ENCODE measurements at places on chromosomes 6 and 20.
A peak's percentile ranks its signal among the peaks of the same experiment; 100 is the strongest.

DNA sequence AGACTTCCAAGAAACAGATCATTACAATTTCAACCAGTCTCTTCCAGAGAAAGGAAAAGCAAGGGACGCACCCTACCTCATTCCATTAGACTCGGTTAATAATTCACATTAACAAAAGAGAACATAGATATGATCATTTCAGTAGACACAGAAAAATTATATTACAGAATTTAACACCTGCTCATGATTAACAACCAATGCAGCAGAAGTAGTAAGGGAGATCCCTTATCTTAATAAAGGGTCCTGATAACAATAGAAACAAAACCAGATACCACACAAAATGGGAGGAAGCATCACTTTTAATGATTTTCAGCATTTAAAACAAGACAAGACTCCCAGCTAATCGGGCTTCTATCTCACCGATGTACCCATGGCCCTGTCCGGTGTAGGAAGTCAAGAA is 215.0 kb downstream of the TBC1D7 start:
- DNase-seq = no peak

GRCh38 chr20:20505554-20505953 is 137.7 kb downstream of the INSM1 start:
- DNase-seq = peak; percentile 50

DNA sequence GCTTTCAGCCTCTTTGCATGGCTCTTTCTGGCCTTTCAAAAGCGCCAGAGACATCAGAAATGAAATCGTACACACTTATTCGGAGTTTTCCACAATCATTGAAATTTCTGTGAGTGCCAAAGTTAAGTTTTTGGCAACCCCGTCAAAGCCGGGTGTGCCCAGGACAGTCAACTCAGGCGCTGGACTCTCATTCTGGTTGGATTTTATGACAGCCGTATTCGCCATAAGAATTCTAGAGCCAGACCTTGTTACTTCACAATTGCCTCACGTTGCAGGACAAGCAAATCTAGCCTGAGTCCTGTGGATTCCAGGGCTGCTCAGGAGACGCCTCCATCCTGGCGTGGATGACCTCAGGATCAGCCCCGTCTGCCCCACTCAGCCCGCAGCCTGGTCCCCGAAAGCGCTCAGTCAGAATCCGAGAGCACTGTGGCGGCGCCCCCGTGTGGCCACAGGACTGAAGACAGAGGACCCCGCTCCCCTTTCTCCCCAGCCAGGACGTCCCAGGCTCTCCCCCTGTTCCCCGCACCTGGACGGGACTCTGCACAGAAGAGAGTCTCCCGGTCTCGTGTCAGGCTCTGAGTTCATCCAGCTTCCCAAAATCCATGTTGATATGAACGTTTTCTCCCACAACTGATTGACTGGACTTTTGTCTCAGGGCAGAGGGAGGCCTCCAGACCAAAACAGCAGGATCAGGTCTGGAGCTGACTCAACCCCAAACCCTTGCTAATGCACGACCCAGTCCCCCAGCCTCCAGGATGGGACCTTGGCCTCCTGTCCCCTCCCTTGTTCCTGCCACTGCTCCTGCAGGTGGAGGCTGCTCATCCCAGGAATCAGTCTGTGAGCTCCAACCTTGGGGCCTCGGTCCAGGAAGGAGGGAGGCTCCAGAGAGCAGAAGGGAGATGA is 38.2 kb downstream of the MICA start:
- DNase-seq = peak; percentile 88

- no peak for DNase-seq
Observed at GRCh38 chr20:7723284-7723683, 217.0 kb downstream of the HAO1 start.

- DNase-seq = no peak
Observed at GRCh38 chr6:104312851-104313250, 546.9 kb downstream of the HACE1 start.

- no peak for DNase-seq
Observed at GRCh38 chr6:115680621-115681020, 380.1 kb downstream of the FRK start.

- no peak for DNase-seq
Observed at GRCh38 chr6:84777888-84778287, 13.5 kb upstream of the TBX18 start.

DNA sequence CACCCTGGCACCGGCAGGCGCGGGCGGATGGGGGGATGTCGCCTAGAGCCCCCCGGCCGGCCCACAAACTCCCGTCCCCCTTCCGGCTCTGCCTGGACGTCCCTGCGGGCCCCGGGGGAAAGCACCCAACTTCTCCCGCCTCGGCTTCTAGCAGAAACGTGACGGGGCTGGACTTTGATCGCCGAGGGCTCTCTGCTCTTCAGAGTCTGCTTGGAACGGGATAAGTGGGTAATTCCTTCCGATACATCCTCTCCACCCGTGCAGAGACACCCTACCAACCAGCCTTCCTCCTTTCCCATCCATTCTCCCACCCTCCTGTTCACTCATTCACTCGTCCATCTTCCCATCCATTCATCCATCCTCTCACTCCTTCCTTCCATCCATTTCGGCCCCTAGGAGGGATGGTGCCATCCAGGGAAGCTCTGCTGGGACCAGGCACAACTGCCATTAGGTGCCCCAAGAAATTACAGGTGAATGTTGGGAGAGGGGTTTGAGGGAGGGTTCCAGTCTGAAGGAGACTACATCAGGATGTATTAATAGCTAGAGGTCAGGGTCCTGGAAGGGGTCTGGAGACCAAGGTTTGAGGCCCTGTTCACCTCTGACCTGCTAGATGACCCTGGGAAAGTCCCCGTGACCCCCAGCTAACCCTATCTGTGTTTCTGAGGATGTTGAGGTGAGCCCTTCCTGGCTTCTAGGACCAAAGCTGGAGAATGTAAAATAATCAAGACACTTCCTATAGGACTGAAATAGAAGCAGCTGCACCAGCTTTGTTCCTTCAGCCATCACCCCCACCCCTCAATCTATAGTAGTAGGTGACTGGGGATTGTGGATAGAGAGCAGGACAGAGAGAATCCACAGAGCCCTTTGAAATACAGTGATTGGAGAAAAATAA is 538 bp downstream of the TTLL9 start:
- DNase-seq = no peak

GRCh38 chr6:134994431-134994830 is 44.5 kb upstream of the ALDH8A1 start:
- no peak for DNase-seq

GRCh38 chr6:43904311-43905123 is 134.5 kb downstream of the VEGFA start:
- DNase-seq = no peak

- no peak for DNase-seq
Observed at GRCh38 chr20:50916934-50917333, 14.3 kb downstream of the ADNP start.

DNA sequence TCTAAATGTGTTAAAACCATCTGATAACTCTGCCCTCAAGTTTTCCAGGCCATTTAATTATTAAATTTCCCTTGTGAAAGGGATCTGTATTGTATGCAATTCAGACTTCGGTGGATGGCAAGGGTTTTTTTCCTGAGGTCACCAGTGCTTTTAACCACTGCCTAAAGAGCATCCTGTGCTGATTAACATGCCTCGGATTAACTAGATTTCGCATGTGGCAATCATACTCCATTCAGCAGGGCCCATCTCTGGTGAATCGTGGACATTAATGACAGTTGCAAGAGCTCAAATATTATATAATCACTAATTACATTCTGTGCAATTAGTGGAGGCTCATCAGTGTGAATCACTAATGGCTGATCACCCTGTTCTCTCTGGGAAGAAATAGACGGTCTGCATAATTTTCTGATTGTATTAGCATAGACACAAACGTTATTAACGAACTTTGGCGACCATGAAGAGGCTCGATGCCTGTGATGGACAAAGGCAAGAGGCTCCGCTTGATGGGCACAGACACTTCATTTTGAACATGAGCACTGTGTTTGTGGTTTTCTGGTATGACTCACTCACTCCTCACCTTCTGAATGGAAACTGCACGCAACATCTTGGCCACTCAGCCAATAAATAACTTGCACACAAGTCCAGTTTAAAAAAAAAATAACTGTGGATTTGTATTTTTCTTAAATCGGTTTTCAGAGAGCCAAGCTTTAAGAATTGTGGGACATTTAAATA is 31.4 kb downstream of the LINC00237 start:
- DNase-seq = peak; percentile 53

DNA sequence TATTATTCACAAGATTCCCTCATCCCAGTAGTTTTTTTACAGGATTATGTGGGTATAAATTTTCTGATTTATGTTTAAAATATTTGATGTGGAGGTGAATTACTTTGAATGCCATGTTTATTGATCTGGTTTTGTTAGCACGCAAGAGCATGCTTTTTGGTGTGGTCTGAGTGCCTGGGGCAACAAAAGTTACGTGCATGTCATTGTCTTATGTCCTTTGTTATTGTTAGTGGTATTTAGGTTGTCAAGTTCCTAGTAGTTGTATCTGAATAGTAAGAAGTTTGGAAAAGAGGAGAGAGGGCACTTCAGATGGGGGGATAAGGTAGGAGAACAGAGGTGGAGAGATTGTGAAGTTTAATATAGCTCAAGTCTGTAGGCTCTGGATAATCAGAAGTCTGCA is 95.0 kb downstream of the ATRN start:
- no peak for DNase-seq
